Bronchial epithelial cell (primary cell): ENCODE measurements at places on chromosomes 1 and 21.

DNA sequence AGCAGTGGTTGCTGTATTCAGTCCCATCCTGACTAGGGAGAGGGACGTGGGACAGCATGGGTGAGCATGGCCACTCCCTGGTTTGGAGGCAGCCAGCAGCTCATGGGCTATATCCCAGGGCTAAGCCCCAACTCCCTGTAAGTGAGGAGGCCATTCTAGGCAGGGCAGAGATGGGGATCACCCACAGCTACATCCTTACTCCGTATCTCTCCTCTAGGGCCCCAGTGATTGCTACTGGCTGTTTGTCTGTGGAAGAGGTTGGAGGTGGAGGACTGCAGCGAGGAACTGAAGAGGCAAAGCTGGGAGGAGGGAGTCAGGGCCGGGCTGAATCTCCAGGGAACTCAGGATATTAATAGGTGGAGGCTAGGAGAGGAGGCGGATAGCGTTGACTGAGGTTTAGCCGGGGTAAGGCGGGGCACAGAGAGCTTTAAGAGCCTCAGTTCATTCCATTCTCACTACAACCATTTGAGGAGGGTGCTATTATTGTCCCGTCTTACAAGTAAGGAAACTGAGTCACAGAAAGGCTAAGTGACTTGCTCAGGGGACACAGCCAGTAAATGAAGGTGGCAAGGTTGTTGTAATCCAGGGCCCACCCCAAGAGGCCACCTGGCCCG is 6.8 kb downstream of the OLIG2 start:
- DNase-seq: no peak

GRCh38 chr1:39076127-39076798 is 50.1 kb downstream of the NDUFS5 start:
- peak; percentile 44 for DNase-seq

DNA sequence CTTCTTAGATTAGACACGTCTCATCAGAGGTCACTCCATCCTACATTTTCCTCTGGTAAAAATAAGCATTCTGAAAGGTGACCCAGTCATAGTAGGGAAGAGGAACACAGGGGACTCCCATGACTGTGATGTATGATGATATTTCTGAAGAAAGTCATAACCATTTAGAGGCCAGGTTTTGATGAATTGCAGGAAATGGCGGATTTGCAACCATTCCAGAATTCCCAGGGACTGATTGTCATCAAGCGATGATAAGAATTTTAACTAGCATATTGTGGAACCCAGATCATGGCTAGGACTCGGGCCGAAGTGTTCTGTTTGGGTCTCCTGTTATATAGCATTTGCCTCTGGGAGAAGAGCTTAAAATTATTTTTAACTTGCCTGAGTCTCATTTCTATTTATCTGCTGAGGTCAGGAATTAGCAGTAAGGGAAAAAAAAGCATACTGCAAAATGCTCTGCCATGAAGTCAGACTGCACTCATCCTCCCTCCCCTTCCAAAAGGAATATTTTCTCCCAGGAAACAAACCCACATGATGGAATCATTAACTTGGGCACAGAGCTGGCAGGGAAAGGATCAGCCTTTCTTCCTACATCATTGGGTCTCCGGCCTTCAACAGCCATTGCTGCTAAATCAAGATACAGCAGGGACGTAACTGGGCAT is 286.7 kb downstream of the HLX start:
- no peak for DNase-seq

DNA sequence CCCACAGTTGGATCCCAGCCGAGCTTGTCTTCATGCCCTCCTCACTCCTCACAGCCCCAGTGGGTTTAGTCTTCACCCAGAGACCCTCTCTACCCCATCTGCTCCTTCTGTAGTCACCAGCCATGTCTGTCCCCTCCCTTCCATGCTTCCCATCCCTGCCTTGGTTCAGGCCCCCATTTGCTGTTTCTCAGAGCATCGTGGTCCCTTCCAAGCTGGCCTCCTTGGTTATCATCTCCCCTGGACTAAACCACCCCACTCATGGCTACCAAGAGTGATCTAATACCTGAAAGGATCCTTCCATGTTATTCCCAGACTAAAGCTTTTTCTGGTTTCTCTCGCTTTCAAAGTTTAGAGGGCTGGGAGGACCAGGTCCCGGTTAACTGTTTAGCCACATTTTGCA is 8.3 kb downstream of the CNIH3 start:
- DNase-seq: no peak

DNA sequence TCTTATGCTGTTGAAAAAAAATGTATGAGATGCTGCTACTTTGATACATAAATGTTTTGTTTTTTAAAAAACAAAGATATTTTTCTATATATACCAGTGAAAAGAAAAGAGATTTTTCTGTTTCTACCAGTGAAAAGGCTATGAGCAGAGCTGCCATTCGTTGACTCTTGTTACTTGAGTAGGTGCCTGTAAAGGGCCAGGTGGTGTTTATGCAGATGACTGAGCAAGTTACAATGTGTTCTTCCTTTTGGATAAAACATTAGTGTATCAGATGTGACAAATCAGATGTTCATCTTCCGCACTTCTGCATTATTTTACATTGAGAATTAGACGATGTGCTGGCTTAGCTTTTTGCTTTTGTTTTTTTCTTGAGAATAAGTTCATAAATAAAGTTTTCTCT is 45.4 kb downstream of the BARHL2 start:
- DNase-seq: no peak

- no peak for DNase-seq
Measured at GRCh38 chr1:240792915-240793529, 181.1 kb upstream of the GREM2 start.

- no peak for DNase-seq
Measured at GRCh38 chr1:84298328-84298683, 3.2 kb upstream of the SAMD13 start.

- DNase-seq: no peak
Measured at GRCh38 chr1:9723926-9724325, 72.4 kb downstream of the PIK3CD start.

GRCh38 chr1:216814576-216815259 is 91.5 kb upstream of the ESRRG start:
- DNase-seq: no peak

DNA sequence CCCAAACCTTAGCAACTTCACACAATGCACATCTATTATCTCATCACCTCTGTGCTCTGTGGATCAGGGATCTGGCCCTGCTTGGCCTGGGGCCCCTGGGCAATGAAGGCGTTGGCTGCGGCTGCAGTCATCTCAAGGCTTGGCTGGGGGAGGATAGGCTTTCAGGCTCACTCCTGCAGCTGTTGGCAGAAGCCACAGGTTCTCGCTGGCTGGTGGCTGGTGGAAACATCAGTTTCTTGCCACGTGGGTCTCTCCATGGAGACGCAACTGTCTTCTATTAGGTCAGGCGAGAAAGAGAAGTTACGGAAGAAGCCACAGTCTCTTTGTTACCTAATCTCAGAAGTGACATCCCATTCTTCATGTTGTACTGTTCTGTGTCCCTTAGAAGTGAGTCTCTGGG is 3.6 kb upstream of the NPPA start:
- DNase-seq: no peak

GRCh38 chr1:93522721-93523120 is 74.8 kb downstream of the FNBP1L start:
- DNase-seq: no peak

DNA sequence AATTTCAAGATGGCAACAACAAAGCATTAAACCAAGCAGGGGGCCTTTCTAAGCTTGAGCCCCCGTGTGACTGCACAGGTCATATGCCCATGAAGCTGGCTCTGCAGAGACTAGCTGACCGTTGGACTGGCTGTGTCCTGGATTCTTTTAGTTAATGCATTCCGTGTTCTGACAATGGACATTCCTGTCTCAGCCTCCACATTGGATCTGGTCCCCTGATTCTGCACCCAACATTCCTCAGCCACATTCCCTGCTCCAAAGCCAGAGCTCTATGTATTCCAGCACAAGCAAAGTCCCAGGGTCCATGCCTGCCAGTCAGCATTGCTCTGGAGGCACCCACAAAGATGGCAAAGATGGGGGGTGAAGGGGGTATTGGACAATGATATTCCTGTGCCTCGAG is 5.1 kb upstream of the NAV1 start:
- DNase-seq: no peak

DNA sequence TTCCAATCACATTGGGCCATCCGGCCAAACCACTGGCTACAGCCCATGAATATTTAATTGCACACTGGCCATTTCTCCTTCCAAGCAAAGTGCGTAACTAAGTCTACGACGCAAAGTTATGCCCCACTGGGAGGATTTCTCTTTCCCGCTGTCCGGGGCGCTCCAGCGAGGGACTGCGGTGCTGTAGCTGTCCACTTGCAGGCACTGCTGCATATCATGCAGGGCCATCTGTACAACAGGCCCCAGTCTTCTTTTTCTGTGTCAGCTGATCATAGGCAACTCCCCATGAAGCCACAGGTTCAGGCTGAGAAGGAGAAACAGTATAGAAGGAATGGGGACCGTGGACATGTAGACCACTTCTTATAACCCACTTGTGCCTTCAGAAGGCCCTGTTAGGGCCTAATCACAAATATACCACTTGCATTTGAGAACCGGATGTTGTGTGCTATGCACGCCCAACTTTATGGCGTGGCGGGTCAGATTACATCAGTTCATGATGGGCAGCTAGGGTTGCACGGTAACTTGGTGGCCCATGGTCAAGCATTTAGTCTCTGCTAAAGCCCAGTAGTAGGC is 58.0 kb downstream of the ADSS2 start:
- no peak for DNase-seq

- DNase-seq: no peak
Measured at GRCh38 chr1:70092526-70092925, 112.9 kb downstream of the LRRC40 start.

DNA sequence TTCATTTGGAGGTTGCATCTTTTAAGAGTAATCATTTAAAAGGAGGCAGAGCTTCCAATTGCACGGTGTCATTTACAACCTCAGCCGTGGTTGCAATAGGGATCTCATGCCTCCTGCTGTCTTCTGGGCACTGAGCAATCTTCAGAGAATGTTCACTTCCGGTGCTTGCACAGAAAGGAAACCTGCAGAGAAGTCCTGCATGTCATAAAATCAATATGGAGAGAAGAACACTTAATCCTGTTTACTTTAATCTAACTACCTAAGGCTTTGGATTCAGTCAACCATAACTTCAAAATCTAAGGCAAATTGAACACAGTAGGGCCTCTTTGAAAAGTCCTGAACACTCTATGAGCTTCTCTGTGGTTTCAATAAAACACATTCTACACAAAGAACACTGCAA is 11.3 kb upstream of the MAP10 start:
- DNase-seq: peak; percentile 63

- DNase-seq: peak; percentile 43
Measured at GRCh38 chr1:21931171-21932093, 5.7 kb downstream of the HSPG2 start.

GRCh38 chr1:99697580-99697979 is 51.7 kb downstream of the PALMD start:
- no peak for DNase-seq

DNA sequence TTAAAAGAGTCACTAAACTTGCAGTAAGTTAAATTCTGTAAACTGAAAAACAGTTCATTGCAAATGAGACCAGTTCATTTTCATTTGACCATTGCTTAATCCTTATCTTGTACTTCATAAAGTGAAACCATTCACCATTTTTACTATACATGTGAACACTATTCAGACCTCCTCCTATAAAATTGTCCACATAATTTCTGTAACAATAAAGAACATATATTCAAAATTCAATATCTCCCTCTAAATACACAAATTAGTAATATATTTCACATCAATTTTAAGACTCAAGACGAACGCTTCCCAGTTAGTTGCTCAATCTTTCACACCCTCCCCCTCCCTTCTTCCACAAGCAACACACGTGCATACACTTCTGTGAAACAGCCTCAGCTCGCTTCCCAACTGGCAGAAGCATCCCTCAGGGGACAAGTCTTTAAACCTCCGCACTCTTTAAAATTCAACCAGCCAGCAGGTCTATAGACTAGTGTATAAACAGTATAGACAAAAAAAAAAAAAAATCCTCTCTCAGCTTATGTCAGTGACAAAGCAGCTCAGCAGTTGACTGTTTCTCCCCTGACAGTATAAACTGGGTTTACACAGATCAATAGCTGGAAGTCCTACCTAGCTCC is 99.6 kb downstream of the DENND1B start:
- DNase-seq: no peak

DNA sequence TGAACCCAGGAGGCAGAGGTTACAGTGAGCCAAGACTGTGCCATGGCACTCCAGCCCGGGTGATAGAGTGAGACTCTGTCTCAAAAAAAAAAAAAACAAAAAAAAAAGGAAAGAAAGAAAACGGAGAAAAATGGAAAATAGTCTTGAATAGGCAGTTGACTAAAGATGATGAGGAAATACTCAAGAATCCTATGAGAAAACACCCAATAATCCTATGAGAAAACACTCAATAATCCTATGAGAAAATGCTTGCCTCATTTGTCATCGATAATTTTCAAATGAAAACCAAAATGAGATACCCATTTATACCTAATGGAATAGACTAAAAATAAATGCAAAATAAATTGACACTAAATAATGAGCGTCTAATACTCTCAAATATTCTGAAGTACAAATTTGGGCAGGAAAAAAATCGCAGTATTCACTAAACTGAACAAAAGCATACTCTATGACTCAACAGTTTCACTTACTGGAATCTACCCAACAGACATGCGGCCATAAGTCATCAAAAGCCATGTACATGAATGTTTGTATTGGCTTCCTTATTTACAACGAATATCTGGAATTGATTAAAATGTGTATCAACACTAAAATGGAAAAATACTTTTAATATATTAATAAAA is 733.9 kb upstream of the CHRM3 start:
- peak; percentile 17 for DNase-seq

- DNase-seq: no peak
Measured at GRCh38 chr1:13722808-13723360, 22.9 kb downstream of the PRDM2 start.

DNA sequence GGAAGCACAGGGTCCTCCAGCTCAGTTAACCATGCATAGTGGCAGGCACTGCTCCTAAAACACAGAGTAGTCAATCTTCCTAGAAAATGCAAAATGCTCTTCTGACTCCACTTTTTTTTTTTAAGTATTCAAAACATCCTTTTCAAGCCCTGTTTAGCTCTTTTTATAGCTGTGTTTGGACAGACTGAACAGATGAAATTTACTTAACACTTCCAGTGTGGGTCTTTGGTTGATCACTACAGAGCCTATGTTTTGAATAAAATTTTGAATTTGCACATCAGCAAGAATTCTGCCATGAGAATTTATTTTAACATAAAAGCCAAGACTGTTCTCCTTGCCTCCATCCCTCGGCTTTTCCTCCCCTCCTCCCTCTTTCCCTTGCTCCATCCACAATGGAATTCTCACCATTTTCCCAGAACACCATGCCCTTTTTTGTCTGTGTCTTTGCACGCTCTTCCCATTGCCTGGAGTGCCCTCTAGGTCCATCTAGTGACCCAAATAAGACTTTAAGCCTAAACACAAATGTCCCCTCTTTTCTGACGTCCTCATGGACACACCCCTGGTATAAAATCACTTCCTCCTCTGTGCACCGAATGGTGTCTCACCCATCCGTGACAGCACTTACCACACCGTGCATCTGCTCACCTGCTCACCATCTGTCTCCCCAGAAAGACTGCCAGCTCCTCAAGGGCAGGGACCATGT is 24.0 kb upstream of the CPT2 start:
- DNase-seq: no peak

GRCh38 chr1:84117868-84118267 is 26.2 kb upstream of the PRKACB start:
- peak; percentile 46 for DNase-seq
